ENCODE measurements at places on chromosomes 12 and 14.

DNA sequence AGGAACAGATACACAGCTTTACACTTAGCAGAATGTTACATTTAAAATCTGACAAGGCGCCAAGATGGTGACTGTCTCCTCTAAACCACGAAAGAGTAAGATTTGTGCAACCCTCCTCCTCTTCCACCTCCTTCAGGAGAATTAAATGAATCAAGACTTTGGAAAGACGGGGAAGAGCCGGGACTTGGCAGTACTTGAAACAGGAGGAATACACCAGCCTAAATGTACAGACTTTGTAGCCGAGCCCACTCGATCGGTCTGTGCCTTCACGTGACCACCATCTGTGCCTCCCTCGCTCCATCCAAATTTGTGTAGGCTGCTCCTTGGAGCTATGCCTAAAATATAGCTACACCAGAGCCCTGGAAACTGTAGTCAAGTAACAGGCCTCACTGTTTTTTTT is 38.3 kb downstream of the SSPN start:
- H3K4me1 ChIP-seq = no peaks in the 10 kb centered on the region
- no peak overlapping the region for H3K27ac ChIP-seq
- DNase-seq = no peak
- H3K36me3 ChIP-seq = no peaks in the 10 kb centered on the region
- no peak overlapping the region for H3K4me3 ChIP-seq
- peaks cover 2% of the 10 kb centered on the region for H3K27me3 ChIP-seq

- H3K36me3 ChIP-seq = no peaks in the 10 kb centered on the region
- no peak overlapping the region for H3K27ac ChIP-seq
These were observed 179.2 kb upstream of the DCN start for GRCh38 chr12:91361864-91362263.

- no peak overlapping the region for H3K4me3 ChIP-seq
- H3K27me3 ChIP-seq = peaks cover 2% of the 10 kb centered on the region
- H3K36me3 ChIP-seq = no peaks in the 10 kb centered on the region
- no peaks in the 10 kb centered on the region for H3K4me1 ChIP-seq
- H3K27ac ChIP-seq = no peak overlapping the region
These were observed 14.3 kb downstream of the SLC17A8 start for GRCh38 chr12:100371146-100371545.

- H3K36me3 ChIP-seq = no peaks in the 10 kb centered on the region
- DNase-seq = no peak
- no peaks in the 10 kb centered on the region for H3K4me1 ChIP-seq
- H3K27me3 ChIP-seq = peaks cover 3% of the 10 kb centered on the region
- H3K4me3 ChIP-seq = no peak overlapping the region
- H3K27ac ChIP-seq = no peak overlapping the region
These were observed 61.3 kb downstream of the KLRG1 start for GRCh38 chr12:9050521-9051157.

DNA sequence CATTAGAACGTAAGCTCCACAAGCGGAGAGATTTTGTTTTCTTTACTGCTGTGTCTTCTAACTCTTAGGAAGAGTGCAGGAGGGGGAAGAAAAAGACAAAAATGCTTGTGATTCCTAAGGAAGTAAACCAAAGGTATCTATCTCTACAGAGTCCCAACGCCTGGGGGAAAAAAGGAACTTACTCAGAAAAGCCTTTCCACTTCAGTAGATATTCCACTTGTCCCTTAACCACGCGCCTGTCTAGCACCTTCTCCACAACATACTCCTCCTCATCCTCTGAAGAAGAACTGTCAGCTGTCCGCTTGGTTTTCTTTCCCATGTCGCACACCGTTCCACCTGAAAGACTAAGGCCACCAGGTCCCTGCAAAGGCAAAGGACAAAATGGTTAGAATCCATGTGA is 22.6 kb downstream of the CBX5 start:
- peaks cover 18% of the 10 kb centered on the region for H3K4me1 ChIP-seq
- no peak overlapping the region for H3K4me3 ChIP-seq
- H3K27me3 ChIP-seq = no peaks in the 10 kb centered on the region

GRCh38 chr14:30410986-30411385 is 148.0 kb upstream of the G2E3 start:
- no peaks in the 10 kb centered on the region for H3K27me3 ChIP-seq
- H3K4me3 ChIP-seq = no peak overlapping the region
- H3K36me3 ChIP-seq = no peaks in the 10 kb centered on the region

DNA sequence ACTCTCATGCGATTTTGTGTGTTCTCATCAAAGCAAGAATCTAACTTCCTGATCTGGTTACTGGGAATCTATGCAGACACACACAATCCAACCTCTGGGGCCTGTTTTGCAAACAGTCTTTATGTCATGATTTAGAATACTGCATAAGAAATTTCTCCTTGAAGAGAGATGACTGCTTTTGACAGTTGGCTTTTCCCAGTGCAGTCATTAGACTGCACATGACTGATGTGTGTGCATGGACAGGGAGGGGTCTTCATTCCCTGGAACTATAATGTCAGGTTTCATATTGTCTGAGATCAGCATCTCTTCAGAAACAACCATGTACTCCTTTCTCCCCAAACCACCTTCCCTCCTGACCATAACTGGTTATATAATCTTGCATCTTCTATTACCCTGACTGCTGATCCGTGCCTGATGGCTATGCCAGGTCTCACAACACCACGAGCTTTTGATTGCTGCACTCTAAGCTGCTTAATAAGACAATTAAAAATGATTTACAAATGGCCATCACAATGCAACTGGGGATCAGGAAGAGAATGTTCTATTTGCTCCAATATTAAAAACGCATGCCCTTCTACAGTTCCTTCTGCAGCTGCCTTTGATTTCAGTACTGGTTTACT is 995.4 kb downstream of the NRXN3 start:
- no peaks in the 10 kb centered on the region for H3K4me1 ChIP-seq
- no peak overlapping the region for H3K27ac ChIP-seq
- H3K4me3 ChIP-seq = no peak overlapping the region
- no peak for DNase-seq
- no peaks in the 10 kb centered on the region for H3K27me3 ChIP-seq

DNA sequence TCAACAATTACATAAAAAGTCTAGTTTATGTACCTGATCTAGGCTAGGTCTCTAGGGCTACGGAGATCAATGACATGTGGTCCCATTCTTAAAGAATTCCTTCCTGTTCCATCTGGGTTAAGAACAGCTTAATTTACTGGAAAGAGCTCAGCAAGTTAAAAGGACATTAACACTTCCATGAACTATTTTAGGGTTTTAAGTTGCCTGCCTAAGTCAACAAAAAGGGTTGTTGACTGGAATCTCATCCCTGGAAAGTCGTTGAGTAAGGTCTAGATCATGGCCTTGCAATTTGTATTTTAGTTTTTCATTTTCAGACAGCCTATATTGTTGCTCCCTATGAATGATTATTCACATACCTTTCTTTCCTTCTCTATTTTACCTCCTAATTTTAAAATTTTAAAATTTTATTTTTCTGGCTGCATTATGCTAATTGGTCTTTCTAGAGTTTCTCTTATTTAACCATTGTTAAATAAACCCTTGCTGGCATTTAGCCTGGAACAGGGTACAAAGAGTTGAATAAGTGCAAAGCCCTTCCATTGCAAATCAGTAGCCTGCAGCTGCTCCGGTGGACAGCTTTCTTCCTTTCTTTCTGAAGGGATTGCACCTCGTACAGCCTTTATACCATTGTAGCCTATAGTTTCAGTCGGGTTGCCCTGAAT is 66.3 kb downstream of the VRK1 start:
- H3K27ac ChIP-seq = no peak overlapping the region
- no peak overlapping the region for H3K4me3 ChIP-seq
- H3K4me1 ChIP-seq = no peaks in the 10 kb centered on the region
- H3K36me3 ChIP-seq = peaks cover 6% of the 10 kb centered on the region
- DNase-seq = no peak

GRCh38 chr12:55997535-55997859 is 421 bp downstream of the SUOX start:
- peaks cover 22% of the 10 kb centered on the region for H3K36me3 ChIP-seq
- no peak for DNase-seq
- H3K4me1 ChIP-seq = peaks cover 18% of the 10 kb centered on the region
- no peaks in the 10 kb centered on the region for H3K27me3 ChIP-seq
- H3K27ac ChIP-seq = peak overlapping the region; percentile 50

- H3K27me3 ChIP-seq = no peaks in the 10 kb centered on the region
- no peak for DNase-seq
- H3K27ac ChIP-seq = peak overlapping the region; percentile 81
- peaks cover 31% of the 10 kb centered on the region for H3K4me1 ChIP-seq
These were observed 25.6 kb upstream of the UBC start for GRCh38 chr12:124940143-124940392.

- H3K36me3 ChIP-seq = no peaks in the 10 kb centered on the region
- no peak overlapping the region for H3K27ac ChIP-seq
- H3K4me3 ChIP-seq = no peak overlapping the region
- no peaks in the 10 kb centered on the region for H3K27me3 ChIP-seq
- DNase-seq = no peak
These were observed 139.8 kb downstream of the DACT1 start for GRCh38 chr14:58777541-58777979.

DNA sequence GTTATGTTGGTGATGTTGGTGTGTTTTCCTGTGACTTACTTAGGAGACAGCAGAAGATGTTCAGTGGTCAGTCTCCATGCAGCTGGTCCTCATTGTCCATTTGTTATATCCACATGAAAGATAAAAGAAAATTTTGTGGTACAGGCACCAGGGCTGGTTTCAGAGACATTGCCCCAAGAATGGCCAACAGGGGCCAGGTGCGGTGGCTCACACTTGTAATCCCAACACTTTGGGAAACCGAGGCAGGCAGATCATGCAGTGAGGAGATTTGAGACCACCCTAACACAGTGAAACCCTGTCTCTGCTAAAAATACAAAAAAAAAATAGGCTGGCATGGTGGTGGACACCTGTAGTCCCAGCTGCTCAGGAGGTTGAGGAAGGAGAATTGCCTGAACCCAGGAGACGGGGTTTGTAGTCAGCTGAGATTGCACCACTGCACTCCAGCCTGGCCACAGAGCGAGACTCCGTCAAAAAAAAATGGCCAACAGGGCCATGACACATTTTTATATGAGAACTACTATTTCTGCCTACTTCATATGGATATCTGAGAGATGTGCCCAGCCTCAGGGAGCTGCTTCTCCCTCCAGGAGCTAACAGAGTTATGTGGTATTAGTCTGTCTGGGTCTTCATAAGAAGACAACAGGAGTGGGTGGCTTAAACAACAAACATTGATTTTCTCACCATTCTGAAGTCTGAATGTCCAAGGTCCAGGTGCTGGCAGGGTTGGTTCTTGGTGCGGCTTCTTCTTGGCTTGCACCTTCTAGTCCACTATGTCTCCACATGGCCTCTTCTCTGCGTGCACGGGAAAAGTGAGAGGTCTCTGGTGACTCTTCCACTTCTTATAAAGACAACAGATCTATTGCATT is 821.7 kb downstream of the TMEM121 start:
- no peak for DNase-seq
- no peaks in the 10 kb centered on the region for H3K36me3 ChIP-seq
- H3K4me3 ChIP-seq = no peak overlapping the region
- H3K27me3 ChIP-seq = peaks cover 3% of the 10 kb centered on the region
- H3K4me1 ChIP-seq = no peaks in the 10 kb centered on the region

DNA sequence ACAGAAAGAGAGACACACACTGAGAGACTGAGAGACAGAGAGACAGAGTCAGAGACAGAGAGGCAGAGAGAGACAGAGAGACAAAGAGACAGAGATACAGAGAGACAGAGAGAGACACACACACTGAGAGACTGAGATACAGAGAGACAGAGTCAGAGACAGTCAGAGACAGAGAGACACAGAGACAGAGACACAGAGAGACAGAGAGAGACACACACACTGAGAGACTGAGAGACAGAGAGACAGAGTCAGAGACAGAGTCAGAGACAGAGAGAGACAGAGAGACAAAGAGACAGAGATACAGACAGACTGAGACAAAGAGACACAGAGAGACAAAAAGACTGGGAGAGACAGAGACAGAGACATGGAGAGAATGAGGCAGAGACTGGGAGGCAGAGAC is 90.0 kb downstream of the GALNT9 start:
- no peak overlapping the region for H3K27ac ChIP-seq
- no peaks in the 10 kb centered on the region for H3K27me3 ChIP-seq
- no peak overlapping the region for H3K4me3 ChIP-seq
- DNase-seq = no peak
- no peaks in the 10 kb centered on the region for H3K36me3 ChIP-seq

DNA sequence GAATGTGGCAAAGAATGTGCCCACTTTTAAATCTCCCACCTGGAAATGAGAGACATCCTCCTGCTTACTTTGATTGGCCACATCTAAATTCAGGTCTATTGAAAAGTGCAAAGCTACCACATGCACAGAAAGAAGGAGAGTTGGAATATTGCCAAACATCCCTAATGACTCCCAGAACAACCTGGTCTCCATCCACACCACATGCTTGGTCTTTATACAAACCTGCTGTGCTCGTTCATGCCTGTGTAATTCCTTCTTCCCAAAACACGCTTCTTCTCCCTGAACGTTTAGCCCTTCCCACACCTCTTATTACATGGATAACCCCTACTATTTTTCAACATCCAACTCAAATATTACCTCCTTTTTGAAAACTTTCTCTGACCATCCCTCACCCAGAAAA is 66.2 kb upstream of the BCL2L14 start:
- no peak overlapping the region for H3K27ac ChIP-seq
- H3K27me3 ChIP-seq = no peaks in the 10 kb centered on the region
- H3K4me3 ChIP-seq = no peak overlapping the region
- no peak for DNase-seq
- H3K36me3 ChIP-seq = no peaks in the 10 kb centered on the region

- H3K27me3 ChIP-seq = no peaks in the 10 kb centered on the region
- H3K36me3 ChIP-seq = peaks cover 2% of the 10 kb centered on the region
- DNase-seq = no peak
- no peak overlapping the region for H3K27ac ChIP-seq
These were observed 7.0 kb downstream of the PTPN11 start for GRCh38 chr12:112425582-112426382.

GRCh38 chr14:60346706-60347105 is 97.7 kb downstream of the PPM1A start:
- H3K27ac ChIP-seq = no peak overlapping the region
- H3K27me3 ChIP-seq = peaks cover 11% of the 10 kb centered on the region

GRCh38 chr12:109446-109845 is 42.9 kb downstream of the IQSEC3 start:
- H3K36me3 ChIP-seq = no peaks in the 10 kb centered on the region
- DNase-seq = no peak
- peaks cover 3% of the 10 kb centered on the region for H3K27me3 ChIP-seq

- DNase-seq = no peak
- H3K4me1 ChIP-seq = no peaks in the 10 kb centered on the region
- no peaks in the 10 kb centered on the region for H3K36me3 ChIP-seq
- H3K27me3 ChIP-seq = no peaks in the 10 kb centered on the region
- H3K4me3 ChIP-seq = no peak overlapping the region
These were observed 76.2 kb downstream of the PDZRN4 start for GRCh38 chr12:41264281-41264680.

DNA sequence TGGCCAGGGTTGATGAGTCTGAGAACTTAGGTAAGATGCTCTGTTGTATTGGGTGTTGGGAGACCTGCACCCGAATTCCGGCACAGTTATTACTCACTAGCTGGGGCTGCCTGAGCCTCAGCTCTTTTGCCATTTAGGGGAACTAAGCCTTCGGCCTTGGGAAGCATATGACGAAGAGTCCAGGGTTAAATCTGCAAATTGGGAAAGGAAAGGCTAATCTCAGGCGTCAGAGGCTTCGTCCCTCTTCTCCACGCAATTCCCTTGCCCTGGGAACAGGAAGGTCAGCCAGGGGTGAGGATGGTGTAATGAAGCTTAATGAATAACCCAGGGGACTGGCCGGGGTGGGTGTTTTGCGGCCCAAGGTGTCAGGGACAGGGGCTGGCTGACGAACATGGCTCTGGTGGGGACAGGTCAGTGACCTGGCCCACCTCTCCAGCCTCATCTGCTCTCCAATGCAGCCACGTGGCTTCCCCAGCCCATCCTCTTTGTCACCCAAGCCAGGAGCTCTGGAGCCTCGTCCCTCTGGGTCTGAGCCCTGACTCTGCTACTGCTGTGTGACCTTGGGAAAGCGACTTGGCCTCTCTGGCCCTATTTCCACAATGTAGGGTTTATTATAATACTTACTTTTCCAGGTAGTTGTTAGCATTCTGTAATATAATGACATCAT is 3.8 kb upstream of the SDSL start:
- no peak for DNase-seq
- H3K27ac ChIP-seq = no peak overlapping the region
- H3K4me1 ChIP-seq = no peaks in the 10 kb centered on the region

Data from CD4-positive, CD25-positive, alpha-beta regulatory T cell (primary cell).